ENCODE measurements at places on chromosomes 11 and 22.

DNA sequence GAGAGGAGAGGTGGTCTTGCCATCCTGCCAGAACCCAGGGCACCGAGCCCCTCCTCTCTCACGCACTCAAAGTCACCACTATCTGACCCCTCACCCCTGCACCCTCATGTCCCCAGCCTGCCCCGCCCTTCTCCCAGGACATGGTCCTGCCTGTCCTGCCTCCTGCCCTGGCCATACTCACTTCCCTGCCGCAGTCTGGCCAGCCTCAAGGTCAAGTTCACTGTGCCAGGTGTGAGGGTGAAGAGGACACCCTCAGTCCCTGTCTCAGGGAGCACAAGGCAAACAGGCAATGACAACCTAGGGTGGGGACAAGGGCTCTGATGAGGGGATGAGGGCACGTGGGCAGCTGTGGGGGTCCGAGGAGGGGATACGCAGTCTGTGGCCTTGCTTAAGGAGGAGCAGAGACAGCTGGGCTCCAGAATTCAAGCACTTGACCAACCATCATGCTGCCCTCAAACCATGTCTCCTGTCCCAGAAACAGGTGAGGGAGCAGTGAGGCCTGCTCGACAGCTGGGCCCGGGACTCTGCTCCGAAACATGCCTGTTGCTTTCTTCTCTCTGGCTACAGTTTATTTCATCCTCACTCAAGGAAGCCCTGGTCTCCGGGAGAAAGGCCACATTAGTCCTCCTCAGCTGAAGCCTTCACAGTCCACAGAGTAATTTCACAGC is 36.6 kb downstream of the PDGFB start:
- no peak overlapping the region for H3K4me3 ChIP-seq
- H3K27me3 ChIP-seq: peaks cover 6% of the 10 kb centered on the region
- no peak for DNase-seq
- peaks cover 10% of the 10 kb centered on the region for H3K4me1 ChIP-seq
- H3K27ac ChIP-seq: no peak overlapping the region

GRCh38 chr11:28123151-28123581 is 15.0 kb downstream of the METTL15 start:
- no peak overlapping the region for H3K27ac ChIP-seq
- no peaks in the 10 kb centered on the region for H3K27me3 ChIP-seq
- DNase-seq: no peak
- H3K36me3 ChIP-seq: peaks cover 33% of the 10 kb centered on the region
- no peak overlapping the region for H3K4me3 ChIP-seq

GRCh38 chr22:46910624-46911023 is 148.2 kb downstream of the TBC1D22A start:
- no peak overlapping the region for H3K27ac ChIP-seq
- no peaks in the 10 kb centered on the region for H3K27me3 ChIP-seq
- peaks cover 28% of the 10 kb centered on the region for H3K36me3 ChIP-seq

- peaks cover 84% of the 10 kb centered on the region for H3K4me1 ChIP-seq
- no peaks in the 10 kb centered on the region for H3K27me3 ChIP-seq
- peaks cover 13% of the 10 kb centered on the region for H3K36me3 ChIP-seq
- no peak for DNase-seq
Observed at GRCh38 chr11:128523641-128524040, 63.7 kb downstream of the ETS1 start.

DNA sequence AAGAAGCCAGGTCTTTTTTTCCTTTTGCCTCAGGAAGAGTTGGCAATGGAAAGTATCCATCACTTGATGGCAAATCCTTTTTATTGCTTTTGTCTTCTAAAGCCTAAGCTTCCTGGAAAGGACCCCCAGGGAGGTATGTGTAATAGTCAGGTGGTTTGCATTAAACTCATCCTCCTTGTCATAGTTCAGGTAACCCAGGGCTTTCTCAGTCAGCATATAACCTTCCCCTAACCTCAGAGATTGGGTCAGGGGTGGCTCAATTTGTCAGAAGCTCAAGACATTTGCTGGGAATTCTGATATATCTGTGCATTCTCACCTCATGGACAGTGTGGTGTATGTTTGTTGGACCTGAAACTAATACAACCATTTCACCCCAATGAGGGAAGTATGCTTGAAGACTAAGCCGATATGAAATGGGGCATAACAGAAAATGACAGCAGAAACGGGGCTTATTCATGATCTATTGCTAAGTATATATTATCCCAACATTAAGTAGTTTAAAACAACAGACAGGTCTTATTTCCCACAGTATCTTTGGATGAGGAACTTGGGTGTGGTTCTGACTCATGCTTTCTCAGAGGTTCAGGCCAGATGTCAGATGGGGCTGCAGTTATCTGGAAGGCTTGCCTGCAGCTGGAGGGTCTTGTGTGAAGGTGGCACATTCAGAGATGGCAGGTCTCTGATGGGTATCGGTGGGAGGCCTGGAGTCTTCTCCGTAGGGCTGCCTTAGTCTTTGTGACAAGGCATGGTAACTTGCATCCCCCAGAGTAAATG is 135.8 kb upstream of the SPON1 start:
- H3K27ac ChIP-seq: no peak overlapping the region
- no peak overlapping the region for H3K4me3 ChIP-seq
- no peak for DNase-seq
- no peaks in the 10 kb centered on the region for H3K36me3 ChIP-seq

- H3K4me3 ChIP-seq: no peak overlapping the region
- no peaks in the 10 kb centered on the region for H3K4me1 ChIP-seq
- no peaks in the 10 kb centered on the region for H3K27me3 ChIP-seq
- no peak for DNase-seq
- H3K36me3 ChIP-seq: no peaks in the 10 kb centered on the region
- no peak overlapping the region for H3K27ac ChIP-seq
Observed at GRCh38 chr11:25993016-25993415, 338.9 kb upstream of the ANO3 start.

GRCh38 chr11:19867064-19867463 is 154.4 kb downstream of the NAV2 start:
- H3K4me1 ChIP-seq: no peaks in the 10 kb centered on the region
- no peak for DNase-seq
- H3K27ac ChIP-seq: no peak overlapping the region
- H3K27me3 ChIP-seq: no peaks in the 10 kb centered on the region
- no peaks in the 10 kb centered on the region for H3K36me3 ChIP-seq

GRCh38 chr11:118619444-118620197 is 12.2 kb downstream of the PHLDB1 start:
- H3K4me1 ChIP-seq: peaks cover 14% of the 10 kb centered on the region
- H3K27me3 ChIP-seq: peaks cover 15% of the 10 kb centered on the region
- H3K4me3 ChIP-seq: no peak overlapping the region
- no peak overlapping the region for H3K27ac ChIP-seq
- no peak for DNase-seq

- no peak for DNase-seq
- no peaks in the 10 kb centered on the region for H3K27me3 ChIP-seq
- no peaks in the 10 kb centered on the region for H3K36me3 ChIP-seq
Observed at GRCh38 chr11:115657586-115657985, 153.4 kb upstream of the CADM1 start.

GRCh38 chr11:41394521-41395195 is 64.8 kb downstream of the LRRC4C start:
- H3K36me3 ChIP-seq: no peaks in the 10 kb centered on the region
- H3K4me1 ChIP-seq: no peaks in the 10 kb centered on the region
- H3K27me3 ChIP-seq: no peaks in the 10 kb centered on the region
- no peak overlapping the region for H3K27ac ChIP-seq
- DNase-seq: no peak

DNA sequence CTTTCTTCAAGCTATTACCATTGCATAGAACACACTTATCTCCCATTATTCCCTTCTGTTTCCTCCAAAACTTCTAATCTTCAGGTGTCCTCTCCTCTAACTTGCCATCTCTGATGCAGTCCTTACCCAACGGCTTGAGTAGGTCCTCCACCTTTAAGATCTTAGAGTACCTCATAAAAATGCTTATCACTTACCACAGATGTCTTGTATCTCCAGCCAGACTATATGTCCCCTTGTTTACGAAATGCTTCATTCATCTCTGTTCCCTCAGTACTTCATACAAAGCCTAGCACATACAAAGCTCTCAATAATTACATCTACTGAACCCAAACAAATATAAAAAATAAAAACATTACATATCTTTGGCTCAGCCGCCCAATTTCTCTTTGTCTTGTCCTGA is 49.2 kb downstream of the PAK1 start:
- H3K27ac ChIP-seq: no peak overlapping the region
- no peak for DNase-seq
- H3K4me1 ChIP-seq: no peaks in the 10 kb centered on the region
- H3K36me3 ChIP-seq: no peaks in the 10 kb centered on the region
- no peak overlapping the region for H3K4me3 ChIP-seq

GRCh38 chr11:59667812-59668187 is 1.0 kb downstream of the PATL1 start:
- H3K27ac ChIP-seq: peak overlapping the region; percentile 88
- no peaks in the 10 kb centered on the region for H3K27me3 ChIP-seq
- H3K36me3 ChIP-seq: peaks cover 48% of the 10 kb centered on the region
- DNase-seq: no peak
- peaks cover 53% of the 10 kb centered on the region for H3K4me1 ChIP-seq

GRCh38 chr22:17402293-17402692 is 33.0 kb downstream of the CECR2 start:
- no peaks in the 10 kb centered on the region for H3K36me3 ChIP-seq
- no peak overlapping the region for H3K27ac ChIP-seq
- H3K4me1 ChIP-seq: no peaks in the 10 kb centered on the region
- H3K27me3 ChIP-seq: no peaks in the 10 kb centered on the region

DNA sequence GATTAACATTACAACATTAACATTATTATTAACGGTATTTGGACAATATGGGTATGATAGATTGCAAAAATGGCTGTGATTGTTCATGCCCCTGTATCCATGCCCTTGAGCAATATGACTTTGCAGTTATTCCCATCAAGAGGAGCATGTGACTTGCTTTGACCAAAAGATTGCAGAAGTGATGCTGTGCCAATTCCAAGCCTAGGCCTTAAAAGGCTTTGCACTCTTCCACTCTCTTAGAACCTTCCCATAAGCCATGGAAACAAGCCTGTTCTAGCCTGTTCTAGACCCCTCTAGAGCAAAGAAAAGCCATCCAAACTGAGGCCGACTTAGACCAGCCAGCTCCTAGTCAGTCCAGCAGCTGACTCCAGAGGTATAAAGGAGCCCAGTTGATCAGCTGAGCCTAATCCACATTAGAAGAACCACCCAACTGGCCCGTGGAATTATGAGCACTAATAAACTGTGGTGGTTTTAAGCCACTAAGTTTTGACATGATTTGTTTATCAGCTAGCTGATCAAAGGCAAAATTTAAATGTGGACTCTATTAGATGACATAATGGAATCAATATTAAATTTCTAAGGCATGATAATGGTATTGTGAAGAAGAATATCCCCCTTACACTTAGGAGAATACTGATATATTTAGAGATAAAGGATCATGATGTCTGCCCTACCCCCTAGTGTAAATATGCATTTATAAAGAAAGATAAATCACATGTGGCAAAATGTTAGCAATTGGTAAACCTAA is 28.6 kb downstream of the RAB30 start:
- H3K4me1 ChIP-seq: no peaks in the 10 kb centered on the region
- no peak overlapping the region for H3K4me3 ChIP-seq
- H3K27me3 ChIP-seq: no peaks in the 10 kb centered on the region

DNA sequence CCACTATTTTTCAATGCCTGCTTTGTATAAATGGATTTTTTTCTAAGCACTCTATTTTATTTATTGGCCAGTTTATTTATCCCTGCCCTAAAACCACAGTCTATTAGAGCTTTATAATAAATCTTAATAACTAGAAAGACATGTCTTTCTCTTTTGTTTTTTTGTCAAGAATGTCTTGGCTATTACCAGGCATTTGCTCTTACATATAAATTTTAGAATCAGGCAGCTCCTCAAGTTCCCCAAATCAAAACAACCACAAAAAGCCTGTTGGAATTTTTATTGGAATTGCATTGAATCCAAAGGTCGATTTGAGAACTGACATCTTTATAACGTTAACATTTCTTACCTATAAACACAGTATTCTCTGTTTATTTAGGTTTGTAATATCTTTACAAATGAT is 85.8 kb upstream of the SC5D start:
- no peaks in the 10 kb centered on the region for H3K36me3 ChIP-seq
- no peak overlapping the region for H3K4me3 ChIP-seq
- no peak overlapping the region for H3K27ac ChIP-seq
- H3K27me3 ChIP-seq: peaks cover 12% of the 10 kb centered on the region
- no peaks in the 10 kb centered on the region for H3K4me1 ChIP-seq
- no peak for DNase-seq
